ENCODE measurements at places on chromosomes 2 and 18.

DNA sequence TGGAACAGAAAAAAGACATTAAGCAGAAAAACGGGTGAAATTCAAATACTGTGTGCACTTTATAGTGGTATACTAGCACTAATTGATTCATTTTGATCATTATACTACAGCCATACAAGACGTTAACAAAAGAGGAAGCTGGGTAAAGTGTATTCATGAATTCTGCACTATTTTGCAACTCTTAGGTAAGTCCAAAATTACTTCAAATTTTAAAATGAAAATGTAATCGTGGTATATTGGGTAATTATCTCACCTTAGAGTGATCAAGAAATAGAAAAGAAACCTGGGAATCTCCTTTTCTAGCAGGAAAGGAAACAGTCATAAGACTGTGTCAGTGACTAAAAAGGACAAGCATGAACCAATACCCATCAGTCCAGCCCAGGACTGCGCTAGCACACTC is 5.4 kb downstream of the TGFBRAP1 start:
- peak; percentile 43 for DNase-seq

DNA sequence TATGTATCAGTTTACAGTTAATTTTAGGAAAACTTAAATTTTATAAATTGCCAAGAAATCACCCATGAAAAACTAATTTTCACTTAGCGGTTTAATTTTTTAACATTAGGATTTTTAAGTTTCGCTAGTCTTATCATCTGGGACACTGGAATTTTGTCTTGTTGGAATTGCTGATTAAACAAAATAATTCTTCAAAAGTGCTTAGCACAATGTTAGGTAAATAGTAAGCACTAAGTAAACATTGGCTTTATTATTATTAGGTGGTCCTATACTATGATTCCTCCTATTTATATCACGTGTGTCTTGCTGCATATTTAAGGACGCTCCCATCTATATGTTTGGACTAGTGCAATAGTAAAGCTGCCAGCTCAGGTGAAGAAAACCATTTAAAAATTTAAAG is 54.6 kb upstream of the MAP4K3 start:
- no peak for DNase-seq

- DNase-seq: no peak
Measured at GRCh38 chr2:109295781-109296117, 166.7 kb downstream of the SH3RF3 start.

DNA sequence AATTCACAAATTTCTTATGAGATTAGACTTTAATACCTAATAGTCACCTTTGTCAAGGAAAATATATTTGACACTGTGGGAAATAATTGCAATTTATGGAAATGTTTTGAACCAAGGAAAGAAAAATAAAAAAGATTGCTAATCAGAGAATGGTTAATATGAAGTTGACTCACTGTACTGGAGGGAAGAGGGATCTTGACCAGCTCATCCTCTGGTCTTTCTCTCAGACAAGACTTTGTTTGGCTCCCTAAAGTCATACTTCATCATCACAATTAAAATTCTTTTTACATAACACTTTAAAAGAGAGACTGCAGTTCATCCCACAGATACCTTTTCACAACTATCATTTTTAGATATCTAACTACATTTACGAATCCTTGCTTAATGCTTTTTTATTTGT is 538.5 kb upstream of the ZEB2 start:
- DNase-seq: no peak

DNA sequence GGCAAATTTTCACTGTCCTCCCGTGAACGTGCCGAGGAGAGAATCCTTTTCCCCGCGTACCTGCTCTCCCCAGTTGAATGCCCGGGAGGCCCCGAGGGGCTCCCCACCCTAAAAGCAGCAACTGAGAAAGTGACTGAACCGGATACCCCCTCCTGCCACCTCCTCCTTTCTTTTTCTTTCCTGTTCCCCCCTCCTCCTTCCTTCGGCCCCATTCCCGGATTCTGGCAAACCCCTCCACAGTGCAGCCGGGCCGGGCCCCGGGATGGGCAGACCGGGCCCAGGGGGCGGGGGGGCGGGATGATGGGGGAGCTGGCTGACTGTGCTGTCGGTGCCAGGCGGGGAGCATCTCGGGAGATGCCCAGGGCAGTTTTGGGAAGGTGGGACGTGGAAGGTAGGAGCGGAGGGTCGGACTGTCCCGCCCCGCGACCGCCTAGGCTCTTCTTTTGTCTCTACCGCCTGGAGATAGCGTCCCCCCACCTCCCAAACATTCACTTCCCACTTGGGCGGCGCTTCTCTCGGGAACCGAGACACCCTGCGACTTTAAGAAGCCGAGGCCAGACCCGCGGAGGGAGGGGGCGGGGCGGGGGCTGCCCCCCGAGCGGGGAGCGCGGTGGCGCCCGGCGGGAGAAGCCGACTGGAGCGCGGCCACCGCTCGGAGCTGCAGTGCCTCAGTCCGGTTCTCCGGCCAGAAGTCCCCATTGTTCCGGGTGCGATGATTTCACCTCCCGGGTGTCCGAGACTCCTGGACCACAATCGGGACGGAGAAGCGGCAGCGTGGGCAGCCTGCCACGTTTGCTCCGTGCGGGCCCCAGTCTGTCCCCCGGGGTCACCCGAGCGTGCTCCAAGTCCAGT is 8.2 kb downstream of the DLX2 start:
- DNase-seq: no peak

DNA sequence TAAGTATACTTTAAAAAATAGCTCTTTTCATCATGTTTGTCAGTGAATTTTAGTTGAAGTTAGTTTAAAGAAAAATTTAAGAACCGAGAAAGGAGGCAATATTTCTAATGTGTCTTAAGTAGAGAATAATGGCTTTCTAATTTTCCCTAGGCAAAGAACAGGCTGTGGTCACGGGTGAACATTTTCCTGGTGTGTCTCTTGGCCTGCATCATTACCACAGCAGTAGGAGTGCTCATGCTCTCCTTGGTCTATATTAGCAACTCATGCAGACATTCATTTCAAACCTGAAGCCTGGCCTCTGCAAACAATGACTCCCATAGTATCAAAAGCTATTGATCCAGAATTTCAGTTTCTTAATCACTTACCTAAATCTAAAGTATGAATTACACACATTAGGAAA is 57.4 kb downstream of the C18orf54 start:
- no peak for DNase-seq

DNA sequence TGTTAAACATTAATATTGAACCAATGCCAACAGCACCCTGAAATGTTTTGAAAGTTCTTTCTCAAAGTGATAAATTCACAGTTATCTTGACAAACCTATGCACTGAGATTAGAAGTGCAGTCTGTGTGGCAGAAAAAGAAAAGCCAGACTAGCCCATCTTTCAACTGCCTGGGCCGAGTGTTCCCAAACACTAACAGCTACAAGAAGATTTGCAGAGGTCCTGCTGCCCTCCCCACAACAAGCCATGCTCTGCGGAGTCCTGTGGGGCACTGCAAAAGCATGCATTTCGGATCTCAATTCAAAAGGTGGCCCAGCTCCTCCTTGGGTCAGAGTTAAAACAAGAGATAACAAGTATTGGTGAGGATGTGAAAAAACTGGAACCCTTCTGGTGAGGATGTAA is 208.4 kb upstream of the TMEM200C start:
- no peak for DNase-seq

DNA sequence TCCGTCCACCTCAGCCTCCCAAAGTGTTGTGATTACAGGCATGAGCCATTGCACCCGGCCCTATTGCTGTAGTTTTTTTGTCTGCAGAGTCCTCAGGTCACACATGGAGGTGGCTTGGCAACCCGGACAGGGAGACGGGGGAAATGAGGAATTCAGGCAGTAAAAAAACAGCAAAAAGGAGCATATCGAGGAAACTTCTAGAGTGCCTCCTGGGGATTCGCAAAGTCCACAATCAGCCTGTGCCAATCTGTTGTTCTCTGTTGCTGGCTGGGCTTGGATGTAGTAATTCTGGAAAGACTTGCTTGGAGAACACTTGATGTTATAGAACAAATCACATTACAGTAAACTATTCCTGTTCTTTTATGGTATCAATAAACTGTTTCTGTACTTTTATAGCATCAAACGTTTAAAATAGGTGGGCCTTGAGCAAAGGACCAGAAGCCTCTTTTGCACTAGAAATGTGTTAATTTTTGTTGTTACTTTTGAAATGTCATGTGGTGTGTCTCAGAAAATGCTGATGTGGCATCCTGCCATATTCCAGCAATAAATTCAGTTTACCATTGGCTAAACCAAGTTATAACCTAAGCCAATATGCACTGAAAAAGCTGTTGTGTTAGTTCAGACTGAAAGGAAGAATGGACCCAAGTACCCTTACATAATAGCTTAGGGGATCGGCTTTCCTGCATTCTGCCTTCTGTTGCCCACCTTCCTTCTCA is 14.4 kb downstream of the ELAC1 start:
- no peak for DNase-seq

DNA sequence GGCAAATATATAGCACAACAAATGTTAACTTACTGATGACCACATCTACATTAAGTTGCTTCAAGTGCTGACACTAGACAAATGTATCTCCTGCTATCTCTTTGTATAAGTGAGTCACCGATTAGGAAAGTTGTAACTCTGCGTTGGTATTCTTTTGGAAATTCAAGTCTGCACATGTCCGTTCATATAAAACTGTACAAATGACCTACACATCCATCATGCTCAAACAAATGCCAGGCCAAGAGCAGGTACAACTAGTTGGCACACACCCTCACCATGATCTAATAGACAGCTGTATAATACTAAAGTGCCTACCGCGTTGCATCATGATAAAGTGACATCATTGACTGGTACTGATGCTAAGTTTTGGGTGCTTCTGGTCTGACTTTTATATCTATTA is 141.1 kb downstream of the RBMS1 start:
- peak; percentile 58 for DNase-seq

DNA sequence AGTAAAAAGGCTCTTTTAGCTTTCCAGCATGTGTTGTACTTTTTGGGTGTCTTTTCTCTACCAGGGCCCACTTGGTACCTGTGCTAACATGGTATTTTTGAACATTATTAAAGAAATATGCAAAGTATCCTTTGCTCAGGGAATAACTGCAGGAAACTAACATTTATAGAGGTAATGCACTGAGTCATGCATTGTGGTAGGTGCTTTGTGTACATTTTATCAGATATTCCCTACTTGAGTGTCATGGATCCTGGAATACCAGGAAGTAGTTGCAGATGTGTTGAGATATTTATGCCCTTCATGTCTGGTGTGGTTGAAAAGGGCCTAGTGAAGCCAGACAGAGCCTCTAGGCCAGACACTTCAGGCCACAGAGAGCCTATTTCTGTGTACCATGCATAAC is 215.5 kb upstream of the CYRIA start:
- no peak for DNase-seq

DNA sequence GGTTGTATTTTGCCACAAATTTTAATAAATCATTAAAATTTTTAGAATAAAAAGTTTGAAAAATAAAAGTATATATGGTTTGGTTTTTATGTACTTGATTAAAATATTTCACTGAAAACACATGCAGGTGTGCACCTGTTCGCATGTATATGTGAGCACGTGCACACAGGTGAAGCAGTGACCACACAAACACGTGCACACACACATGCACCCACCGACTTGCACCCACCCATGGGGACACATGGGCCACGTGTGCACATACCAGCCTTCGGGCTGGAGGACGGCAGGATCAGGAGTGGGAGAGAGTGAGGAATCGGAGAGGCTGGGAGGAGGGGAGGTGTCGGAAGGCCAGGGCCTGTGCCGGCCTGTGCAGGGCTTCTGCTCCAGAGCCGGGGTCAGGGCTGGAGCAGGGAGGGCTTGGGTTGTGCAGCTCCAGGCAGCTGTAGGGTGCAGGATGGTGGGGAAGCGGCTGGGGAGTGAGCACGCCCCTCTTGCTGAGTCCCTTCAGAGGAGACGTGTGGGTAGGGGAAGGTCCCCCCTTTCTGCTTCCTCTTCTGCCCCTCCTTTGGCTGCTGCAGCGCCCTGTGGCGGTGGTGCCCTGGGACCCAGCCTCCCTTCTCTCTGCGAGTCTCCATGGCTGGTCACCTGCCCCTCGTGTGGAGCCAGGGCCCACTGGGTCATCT is 106.9 kb upstream of the HDAC4 start:
- peak; percentile 19 for DNase-seq

GRCh38 chr2:12737297-12737696 is 20.6 kb downstream of the TRIB2 start:
- DNase-seq: no peak

DNA sequence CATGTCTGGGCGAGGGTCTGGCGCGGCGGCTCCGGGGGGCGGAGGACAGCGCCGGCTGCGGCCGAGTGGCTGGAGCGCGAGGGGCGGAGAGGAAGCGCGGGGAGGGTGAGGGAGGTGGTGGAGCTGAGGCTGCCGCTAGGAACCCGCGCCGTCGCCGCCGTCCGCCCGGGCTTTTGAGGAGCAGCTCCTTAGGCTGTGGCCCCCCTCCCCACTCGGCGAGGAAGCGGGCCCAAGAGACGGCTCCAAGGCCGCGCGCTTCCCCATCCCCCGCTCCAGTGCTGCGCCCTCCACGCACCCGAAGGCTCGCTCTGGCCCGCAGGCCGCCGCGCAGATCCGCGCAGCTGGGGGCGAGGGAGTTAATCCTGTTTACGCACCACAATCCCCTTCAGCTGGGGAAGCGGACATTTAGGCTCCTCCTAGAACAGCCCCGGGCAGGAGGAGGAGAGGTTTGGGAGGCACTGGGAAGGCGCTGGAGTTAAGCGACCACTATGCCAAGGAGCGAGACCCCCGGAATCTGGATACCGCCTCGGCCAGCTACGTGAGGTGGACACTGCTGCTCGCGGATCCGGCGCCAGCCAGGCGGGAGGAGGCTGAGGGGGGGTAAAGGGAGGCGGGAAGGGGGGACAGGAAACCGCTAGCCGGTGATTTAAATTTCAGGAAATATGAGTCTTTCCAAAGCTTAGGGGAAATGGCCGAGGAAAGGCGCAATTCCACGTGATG is at the start of gene CNRIP1:
Gene CNRIP1 (minus strand): TSS at position 552 of the 720 bp plus-strand sequence. CDS start 549 bp downstream, at position 3.
- peak; percentile 51 for DNase-seq

DNA sequence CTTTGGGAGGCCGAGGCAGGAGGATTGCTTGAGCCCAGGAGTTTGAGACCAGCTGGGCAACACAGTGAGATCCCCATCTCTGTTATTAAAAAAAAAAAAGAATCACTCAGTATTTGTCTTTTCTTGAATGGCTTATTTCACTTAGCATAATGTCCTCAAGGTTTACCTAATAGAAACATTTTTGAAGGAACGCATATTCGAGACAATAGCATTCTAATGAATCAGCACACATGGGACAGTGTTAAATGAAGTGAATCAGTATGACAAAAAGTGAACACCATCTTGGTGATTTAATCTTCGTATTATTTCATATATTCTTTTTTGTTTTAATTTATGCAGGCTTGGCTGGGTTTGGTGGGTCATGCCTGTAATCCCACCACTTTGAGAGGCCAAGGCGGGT is 44.7 kb downstream of the WIPF1 start:
- no peak for DNase-seq

GRCh38 chr2:233416706-233417105 is 62.4 kb downstream of the DGKD start:
- no peak for DNase-seq

GRCh38 chr2:120893811-120894584 is 158.3 kb downstream of the GLI2 start:
- no peak for DNase-seq

DNA sequence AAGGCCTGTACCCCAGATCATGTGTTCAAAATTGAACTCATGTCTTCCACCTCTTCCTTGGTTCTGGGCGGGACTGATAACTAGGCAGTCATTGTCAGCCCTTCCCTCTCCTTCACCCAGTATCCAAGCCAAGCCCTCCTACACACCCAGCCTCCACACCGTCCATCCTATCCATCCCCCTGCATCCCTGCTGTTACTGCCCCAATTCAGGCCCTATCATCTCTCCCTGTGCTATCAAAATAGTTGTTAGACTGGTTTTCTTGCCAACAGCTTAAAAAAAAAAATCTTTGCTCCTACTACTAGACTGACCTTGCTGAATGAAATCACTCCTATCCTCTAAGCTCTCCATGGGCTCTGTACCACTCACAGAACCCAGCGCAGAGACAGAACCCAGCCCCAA is 32.8 kb downstream of the TGFA start:
- DNase-seq: no peak

GRCh38 chr2:58862244-58862643 is 621.1 kb upstream of the FANCL start:
- DNase-seq: peak; percentile 64
